Body of pancreas (tissue), 4 donors: ENCODE measurements at places on chromosomes 12 and 14.

DNA sequence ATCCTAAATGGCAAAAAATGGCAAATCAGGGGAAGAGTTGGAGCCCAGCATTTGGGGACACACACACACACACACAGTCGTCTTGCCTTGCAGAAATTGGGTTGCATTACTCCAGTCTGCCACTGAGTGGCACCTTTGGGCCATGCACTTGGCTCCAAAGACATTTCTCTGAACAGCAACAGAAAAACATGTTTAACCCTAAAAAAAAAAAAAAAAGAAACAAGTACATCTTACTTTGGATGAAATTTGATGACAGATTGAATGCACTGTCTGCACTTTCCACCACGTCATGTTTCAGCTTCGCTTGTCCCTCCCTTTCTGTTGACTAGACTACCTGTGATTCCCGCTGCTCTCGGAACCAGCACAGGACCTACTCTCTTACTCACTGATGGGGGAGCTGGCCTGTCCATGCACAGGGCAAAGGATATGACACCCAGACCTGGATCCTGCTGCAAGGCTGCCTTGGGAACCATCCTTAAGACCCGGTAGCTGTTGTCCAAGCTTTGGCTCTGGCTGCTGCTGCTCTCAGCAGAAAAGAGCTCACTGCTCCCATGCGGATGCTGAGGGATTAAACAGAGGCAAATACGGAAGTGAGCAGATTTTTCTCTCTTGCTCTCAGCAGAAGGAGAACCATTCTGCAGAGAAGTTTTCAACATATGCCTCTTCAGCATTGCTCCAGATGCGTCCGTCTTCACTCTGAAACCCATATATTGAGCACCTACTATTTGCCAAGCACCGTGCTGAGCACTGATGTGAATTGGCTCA is 376.8 kb downstream of the DPF3 start:
- no peaks in the 10 kb centered on the region for H3K4me1 ChIP-seq
- H3K27me3 ChIP-seq = no peaks in the 10 kb centered on the region
- H3K27ac ChIP-seq = no peak overlapping the region
- no peak overlapping the region for H3K4me3 ChIP-seq
- DNase-seq = peak; percentile 75

DNA sequence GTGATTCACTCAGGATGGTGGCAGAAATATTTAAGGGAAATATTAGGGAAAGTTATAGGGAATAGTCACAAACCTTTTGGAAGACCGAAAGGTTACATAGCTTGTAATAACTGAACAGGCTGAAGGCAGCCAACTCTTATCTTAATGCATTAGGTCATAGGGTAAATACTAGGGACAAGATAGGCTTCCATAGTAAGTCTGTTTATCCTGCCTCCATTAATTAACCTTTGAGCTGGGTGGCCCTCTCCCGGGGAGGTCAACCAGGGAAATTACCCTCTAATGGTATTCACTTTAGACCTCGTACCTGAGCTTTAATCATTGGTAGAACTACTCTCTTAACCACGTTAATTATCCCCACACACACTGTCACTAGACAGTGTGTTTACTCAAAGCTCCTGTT is 981.8 kb downstream of the SLC16A7 start:
- H3K36me3 ChIP-seq = no peaks in the 10 kb centered on the region
- H3K4me3 ChIP-seq = no peak overlapping the region
- DNase-seq = no peak
- no peak overlapping the region for H3K27ac ChIP-seq

- H3K4me1 ChIP-seq = no peaks in the 10 kb centered on the region
- H3K27ac ChIP-seq = no peak overlapping the region
- H3K4me3 ChIP-seq = no peak overlapping the region
- H3K27me3 ChIP-seq = no peaks in the 10 kb centered on the region
- H3K36me3 ChIP-seq = no peaks in the 10 kb centered on the region
Measured at GRCh38 chr14:41072776-41073175, 533.9 kb upstream of the LRFN5 start.

DNA sequence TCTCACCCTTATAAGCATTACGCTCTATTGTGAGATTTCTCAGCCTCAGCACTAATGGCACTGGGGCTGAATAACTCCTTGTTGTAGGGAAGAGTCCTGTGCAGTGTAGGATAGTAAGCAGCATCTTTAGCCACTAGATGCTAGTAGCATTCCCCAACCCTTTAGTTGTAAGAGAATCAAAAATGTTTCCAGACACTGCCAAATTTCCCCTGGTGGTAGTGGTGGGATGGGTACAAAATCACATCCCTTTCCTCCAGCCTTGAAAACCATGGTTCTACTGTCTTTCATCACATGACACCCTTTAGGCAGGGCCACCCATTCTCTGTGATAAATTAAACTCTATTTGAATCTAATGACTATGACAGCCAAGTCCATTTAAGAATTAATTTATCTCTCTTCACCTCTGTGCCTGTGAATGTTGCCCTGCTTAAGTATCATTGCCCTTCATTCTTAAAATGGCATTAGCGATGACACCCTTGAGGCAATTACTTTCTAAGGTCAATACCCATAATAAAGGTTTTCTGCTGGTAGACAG is 199.4 kb downstream of the ANO4 start:
- DNase-seq = no peak
- no peak overlapping the region for H3K27ac ChIP-seq
- H3K4me1 ChIP-seq = no peaks in the 10 kb centered on the region
- H3K36me3 ChIP-seq = no peaks in the 10 kb centered on the region
- no peaks in the 10 kb centered on the region for H3K27me3 ChIP-seq

- no peak overlapping the region for H3K27ac ChIP-seq
- no peak overlapping the region for H3K4me3 ChIP-seq
- no peaks in the 10 kb centered on the region for H3K27me3 ChIP-seq
- no peaks in the 10 kb centered on the region for H3K4me1 ChIP-seq
Measured at GRCh38 chr14:81859046-81859445, 325.4 kb upstream of the SEL1L start.

DNA sequence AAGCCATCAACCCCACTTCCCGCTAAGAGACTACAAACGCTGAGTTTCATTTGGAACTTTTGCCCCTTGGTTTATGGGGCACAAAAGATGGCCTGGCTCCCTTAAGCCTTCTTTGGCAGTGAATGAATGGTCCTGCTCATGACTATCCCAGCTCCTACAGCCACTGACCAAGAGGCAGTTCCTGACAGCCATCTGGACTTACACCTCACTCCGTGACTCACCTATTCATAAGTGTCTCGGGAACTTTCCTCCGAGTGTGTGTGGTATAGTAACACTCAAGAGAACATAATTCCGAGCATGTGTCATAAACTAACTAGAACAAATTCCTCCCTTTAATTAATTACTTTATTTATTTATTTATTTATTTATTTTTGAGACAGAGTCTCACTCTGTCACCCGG is 51.9 kb upstream of the NUDT4 start:
- H3K27me3 ChIP-seq = no peaks in the 10 kb centered on the region
- H3K36me3 ChIP-seq = no peaks in the 10 kb centered on the region
- no peak for DNase-seq
- no peak overlapping the region for H3K27ac ChIP-seq
